Activated CD4-positive, alpha-beta T cell treated with anti-CD3 and anti-CD28 coated beads, Interleukin-2, amount 10 ng/mL, durations not matched to agents 24 days and 14 days (primary cell): ENCODE measurements at places on chromosomes 4 and X. TPM values are rescaled to one million over a fixed set of nuclear protein-coding genes. Genes with fewer than 3 reads are reported as not detected.

- no peak for DNase-seq
Measured at GRCh38 chrX:70476934-70477733, 32.5 kb downstream of the DLG3 start.

Gene TNMD
- total RNA-seq = not detected in 2 replicates

Gene CXCL1
- total RNA-seq = not detected in 2 replicates

DNA sequence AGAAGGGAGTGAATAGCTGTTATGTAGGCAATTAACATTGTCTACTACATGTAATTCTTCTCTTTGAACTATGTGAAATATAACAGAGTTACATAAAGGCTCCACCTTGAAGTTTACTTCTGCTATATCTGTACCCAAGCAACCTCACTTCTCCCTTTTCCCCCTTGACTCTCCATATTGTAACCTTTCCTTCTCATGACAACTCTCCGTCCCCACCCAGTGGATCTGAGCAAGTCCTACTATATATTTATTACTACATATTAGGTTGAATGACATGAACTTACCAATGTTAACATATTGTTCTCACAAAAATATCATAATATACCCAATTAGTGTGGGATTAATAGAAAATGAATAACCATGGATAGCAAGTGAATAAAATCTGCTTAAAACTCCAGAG lies 93.2 kb upstream of the ATP8A1 start:
- peak; percentile 60 for DNase-seq

GRCh38 chr4:118825799-118826198 lies 10.1 kb downstream of the SEC24D start:
- DNase-seq = no peak

GRCh38 chr4:12852338-12853307 lies 631.5 kb downstream of the RAB28 start:
- DNase-seq = no peak
